ENCODE measurements at places on chromosomes 16 and 17. TPM values are rescaled to one million over a fixed set of nuclear protein-coding genes. Genes with fewer than 3 reads are reported as not detected.

- peak; percentile 57 for DNase-seq
Observed at GRCh38 chr17:64777415-64778239, 115.5 kb upstream of the SMURF2 start.

DNA sequence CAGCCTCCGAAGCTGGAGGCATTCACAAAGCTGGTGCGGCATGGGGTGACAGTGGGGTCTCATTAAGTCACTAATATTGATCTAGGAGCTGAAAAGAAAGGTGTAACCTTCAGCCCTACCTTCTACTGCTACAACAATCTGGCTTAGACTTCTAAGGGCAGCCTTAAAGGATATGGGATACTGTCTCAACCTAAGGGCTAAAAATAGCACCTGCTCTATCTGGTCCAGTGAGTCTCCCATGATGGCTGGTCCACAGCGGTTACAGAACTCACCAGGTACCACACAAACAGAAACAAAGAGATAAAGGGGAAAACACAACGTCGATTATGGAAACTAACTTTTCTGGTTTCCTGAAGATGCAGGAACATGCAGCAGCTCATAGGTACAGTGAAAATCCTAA lies 115.8 kb downstream of the SMG6 start:
- DNase-seq: no peak

- DNase-seq: no peak
Observed at GRCh38 chr17:3978421-3979289, 14.4 kb upstream of the ATP2A3 start.

GRCh38 chr17:78777881-78778280 lies 4.2 kb downstream of the CYTH1 start:
- DNase-seq: no peak

GRCh38 chr17:55177855-55178217 lies 86.9 kb upstream of the HLF start:
- DNase-seq: no peak

DNA sequence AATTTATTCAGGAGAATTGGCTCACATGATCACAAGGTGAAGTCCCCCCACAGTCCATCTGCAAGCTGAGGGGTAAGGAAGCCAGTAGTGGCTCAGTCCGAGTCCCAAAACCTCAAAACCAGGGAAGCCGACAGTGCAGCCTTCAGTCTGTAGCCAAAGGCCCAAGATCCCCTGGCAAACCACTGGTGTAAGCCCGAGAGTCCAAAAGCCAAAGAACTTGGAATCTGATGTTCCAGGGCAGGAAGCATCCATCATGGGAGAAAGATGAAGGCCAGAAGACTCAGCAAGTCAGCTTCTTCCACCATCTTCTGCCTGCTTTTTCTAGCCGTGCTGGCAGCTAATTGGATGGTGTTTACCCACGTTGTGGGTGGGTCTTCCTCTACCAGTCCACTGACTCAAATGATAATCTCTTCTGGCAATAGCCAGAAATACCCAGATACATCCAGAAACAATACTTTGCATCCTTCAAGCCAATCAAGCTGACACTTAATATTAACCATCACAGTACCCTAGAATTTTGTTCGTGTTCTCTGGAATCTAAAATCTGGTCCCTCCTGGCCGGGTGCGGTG lies 40.4 kb downstream of the TMEM114 start:
- no peak for DNase-seq

- DNase-seq: peak; percentile 92
Observed at GRCh38 chr17:7590743-7591142, 849 bp upstream of the SOX15 start.

DNA sequence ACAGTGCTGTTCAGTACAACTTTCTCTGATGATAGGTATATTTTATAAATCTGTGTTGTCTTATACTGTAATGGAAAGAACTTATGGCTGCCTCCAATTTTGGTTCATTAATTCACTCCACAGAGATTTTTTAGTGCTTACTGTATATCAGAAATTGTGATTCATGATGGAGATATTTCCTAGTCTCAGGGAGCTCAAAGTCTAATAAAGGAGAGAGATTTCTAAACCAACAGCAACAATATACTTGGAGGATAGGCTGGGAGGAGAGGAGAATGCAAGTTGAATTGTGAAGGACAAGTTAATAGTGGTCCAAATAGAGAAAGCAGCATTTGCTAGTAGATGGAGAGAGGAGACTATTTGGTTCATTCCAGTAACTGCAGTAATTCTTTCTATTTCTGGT lies 63.5 kb downstream of the TANC2 start:
- no peak for DNase-seq

DNA sequence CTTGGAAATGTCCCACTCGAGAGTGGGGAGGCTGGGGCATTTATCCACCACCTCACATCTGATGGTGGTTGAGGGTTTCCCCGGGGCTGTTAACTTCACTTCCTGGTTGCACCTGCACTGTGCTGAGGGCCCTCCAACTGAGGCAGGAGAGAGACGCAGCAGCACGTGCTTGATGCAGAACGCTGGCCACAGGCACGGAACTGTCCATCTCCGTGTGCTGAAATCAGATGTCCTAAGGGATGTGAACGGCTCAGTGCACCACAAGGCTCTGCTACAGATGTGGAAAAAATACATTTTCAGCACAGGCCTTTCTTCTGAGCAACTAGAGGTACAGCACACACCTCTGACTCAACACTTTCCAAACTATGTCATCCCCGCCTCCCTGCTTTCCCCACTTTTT lies 114.8 kb upstream of the C16orf82 start:
- DNase-seq: peak; percentile 40

DNA sequence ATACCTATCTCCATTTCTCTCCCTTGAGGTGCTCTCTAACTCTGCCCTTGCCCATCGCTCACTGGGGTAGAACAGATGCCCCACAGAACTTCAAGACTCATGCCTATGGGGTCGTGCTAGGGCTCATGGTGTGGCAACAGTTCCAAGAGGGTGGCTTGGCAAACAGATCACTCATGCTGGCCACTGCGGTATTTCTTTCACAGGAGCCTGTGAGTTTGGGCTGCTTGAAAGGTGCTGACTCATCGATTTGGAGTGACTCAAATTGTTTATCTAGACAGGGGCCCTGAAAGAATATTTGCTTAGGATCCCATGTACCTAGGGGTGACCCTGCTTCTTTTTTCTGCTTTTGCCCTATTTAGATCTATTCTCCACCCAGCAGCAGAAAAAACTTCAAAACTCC lies 69.9 kb downstream of the IRX5 start:
- DNase-seq: no peak

DNA sequence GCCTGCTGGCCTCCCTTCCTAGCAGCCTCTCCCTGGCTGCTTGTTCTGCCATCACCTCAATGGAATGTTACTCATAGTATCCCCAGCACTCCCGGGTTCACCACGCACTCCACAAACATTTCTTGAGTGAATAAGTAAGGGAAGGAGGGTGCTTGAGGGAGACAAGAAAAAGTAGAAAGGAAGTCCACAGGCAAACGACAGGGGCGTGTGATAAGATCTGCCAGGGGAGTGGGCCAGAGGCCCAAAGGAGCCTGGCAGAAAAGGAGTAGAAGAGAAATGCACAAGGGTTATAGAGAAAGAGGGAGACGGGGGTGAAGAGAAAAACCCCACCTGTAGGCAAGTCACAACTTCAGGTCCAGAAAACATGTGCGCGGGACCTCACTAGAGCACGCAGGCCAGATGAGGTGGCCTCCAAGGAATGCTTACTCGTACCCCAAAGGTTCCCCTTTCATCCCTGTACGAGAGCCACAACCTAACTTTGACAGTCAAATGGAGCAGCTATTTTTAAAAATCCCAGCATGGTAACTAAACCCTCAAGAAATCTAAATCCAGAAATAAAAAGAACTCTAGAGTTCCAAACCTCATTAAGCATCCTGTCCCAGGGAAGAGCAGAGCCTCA lies 6.6 kb downstream of the ZDHHC7 start:
- no peak for DNase-seq

The LPO gene
- not detected for total RNA-seq

The SCNN1B gene
- not detected for total RNA-seq

The IRF8 gene
- total RNA-seq: 1.2 TPM

The FOXO3B gene
- total RNA-seq: 29.0 TPM

The NAA60 gene
- 21.3 TPM for total RNA-seq

The SSTR5 gene
- total RNA-seq: not detected

The C17orf67 gene
- total RNA-seq: 0.59 TPM
